HFF-Myc (cell line): ENCODE measurements at places on chromosomes 6 and 20.

DNA sequence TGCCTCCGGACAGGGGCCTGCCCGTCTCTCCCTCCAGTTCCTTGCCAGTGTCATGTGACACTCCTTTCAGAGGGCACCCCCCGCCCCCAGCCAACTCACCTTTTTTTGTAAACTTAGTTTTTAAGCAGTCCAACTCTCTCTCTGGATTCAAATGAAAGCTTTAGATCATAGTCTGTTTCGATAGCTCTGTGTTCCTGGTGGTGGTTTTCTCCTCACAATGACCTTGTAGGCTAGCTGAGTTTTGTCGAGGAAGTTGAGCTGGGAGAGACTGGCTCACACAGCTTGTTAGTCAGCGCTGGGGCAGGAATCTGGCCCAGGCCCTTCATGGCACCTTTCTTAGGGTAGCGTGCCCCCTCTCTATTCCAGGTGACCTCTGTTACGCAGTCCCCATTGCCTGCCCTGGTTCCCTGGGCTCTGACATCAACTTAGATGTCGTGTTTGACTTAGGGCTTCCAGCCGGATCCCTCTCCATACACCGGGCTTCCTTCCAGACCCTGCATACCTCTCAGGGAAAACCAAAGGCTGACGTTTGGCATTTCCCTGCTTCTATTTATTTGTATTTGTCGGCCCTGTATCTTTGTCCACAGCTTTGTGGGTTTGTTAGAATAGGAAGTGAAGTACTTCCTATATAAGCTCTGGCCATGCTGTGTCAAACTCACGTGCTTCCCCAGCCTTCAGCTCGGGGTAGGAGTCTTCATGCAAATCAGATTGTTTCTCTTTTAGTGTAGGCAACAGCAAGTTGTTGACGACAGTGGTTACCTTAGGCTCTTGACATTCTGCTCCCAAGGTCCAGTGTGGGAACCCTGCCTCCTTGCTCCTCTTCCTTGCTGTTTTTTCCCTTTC, 12.7 kb downstream of the IGF2R start:
- DNase-seq: no peak

GRCh38 chr6:41366150-41366549, 30.7 kb downstream of the NCR2 start:
- DNase-seq: no peak

- DNase-seq: no peak
These were observed 99.7 kb upstream of the HIVEP1 start for GRCh38 chr6:11912420-11912819.

DNA sequence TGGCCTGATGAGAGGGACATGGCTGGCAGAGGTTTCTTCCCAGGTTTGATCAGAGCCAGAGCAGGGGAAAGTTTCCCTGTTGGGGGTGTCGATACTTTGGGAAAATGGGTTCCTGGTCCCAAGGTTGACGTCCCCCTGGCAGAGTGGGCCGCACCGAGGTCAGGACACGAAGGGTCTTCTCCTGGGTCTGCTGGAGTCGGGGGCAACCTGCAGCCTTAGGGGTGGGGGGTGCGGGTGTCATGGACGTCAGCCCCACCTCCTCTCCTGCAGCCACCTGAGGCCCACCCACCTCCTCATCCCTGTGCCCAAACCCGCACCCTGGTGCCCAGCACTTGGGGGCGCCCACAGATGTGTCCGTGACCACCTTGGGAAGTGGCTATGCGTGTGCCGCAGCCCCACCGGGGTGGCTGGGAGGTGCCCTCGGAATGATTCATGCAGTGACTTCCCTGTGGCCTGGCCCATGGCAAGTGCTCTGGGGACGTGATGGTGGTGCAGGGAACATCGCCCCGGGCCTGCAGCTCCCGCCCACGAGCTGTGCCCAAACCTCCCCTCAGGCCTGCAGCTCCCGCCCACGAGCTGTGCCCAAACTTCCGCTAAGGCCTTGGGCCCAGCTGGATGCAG, 64.9 kb downstream of the YTHDF1 start:
- no peak for DNase-seq

- DNase-seq: peak; percentile 9
These were observed 30.1 kb upstream of the SLC16A10 start for GRCh38 chr6:111057074-111057752.

- DNase-seq: no peak
These were observed 8.2 kb downstream of the NCOA7 start for GRCh38 chr6:125798734-125799508.

DNA sequence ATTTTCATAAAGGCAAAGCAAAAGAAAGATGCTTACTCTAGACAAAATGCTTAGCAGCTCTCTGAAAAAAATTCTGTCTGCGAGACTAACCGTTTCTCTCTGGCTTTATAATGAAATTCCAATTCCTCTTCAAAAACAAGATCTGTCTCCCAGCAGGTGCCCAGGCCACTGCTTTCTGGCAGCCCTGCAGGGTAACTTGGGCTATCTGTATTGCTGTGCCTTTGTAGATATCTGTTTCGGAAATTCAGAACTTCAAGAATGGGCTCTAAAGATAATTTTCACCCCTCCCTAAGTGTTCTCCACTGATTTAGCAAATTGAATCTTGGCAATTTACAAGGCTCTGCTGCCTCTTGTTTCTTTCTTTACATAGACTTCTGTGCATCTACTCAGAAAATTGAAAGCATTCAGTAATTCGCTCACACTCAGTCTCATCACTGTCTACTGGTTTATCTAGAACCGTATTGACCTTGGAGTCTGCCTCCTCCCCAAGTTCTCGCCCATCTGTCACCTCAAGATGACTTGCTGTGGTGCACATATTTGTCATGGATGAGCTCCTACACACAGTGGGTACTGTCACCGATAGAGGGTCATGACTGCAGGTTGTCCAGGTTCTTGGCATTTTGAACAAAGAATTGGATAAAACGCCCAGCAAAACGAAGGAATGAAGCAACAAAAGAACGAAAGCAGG, 26.4 kb upstream of the FABP7 start:
- no peak for DNase-seq

DNA sequence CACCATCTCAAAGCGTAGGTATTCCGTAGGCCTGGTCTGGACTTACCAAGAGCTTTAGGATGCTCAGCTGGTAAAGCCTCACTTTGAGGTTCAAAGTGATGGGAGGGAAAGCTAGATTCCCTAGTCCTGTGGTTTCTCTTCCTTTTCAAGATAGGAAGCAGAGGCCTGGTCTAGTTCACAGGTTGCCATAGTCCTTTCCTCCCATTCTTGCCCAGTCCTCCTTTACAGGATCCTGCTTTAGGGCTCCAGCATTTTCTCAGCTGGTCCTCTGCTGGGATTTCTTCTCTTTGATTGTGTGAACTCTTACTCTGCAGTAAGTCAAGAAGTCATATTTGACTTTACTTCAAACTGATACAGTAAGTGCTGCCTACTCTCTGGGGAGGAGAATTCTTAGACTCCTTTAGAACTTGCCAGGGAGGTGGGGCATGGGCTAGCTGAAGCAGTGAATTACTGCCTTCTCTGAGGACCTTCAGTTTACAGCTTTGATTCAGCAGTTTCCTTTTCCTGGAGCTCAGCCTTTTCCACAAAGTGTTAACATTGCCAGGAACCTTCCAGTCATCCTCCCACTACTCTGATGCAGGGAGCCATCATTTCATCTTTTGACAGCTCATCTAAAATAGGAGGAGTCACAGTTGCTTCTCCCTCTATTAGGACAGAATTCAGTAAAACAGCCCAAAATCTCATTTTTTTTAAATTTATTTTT, 42.8 kb upstream of the PLCG1 start:
- no peak for DNase-seq

GRCh38 chr20:48615871-48616270, 211.9 kb downstream of the PREX1 start:
- no peak for DNase-seq

DNA sequence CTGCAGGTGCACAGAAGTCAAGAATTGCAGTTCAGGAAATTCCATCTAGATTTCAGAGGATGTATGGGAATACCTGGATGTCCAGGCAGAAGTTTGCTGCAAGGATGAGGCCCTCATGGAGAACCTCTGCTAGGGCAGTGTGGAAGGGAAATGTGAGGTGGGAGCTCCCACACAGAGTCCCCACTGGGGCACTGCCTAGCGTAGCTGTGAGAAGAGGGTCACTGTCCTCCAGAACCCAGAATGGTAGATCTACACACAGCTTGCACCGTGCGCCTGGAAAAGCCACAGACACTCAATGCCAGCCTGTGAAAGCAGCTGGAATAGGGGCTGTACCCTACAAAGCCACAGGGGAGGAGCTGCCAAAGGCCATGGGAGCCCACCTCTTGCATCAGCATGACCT, 681.4 kb downstream of the EPHA7 start:
- no peak for DNase-seq

GRCh38 chr6:132505158-132505557, 7.8 kb downstream of the STX7 start:
- no peak for DNase-seq

DNA sequence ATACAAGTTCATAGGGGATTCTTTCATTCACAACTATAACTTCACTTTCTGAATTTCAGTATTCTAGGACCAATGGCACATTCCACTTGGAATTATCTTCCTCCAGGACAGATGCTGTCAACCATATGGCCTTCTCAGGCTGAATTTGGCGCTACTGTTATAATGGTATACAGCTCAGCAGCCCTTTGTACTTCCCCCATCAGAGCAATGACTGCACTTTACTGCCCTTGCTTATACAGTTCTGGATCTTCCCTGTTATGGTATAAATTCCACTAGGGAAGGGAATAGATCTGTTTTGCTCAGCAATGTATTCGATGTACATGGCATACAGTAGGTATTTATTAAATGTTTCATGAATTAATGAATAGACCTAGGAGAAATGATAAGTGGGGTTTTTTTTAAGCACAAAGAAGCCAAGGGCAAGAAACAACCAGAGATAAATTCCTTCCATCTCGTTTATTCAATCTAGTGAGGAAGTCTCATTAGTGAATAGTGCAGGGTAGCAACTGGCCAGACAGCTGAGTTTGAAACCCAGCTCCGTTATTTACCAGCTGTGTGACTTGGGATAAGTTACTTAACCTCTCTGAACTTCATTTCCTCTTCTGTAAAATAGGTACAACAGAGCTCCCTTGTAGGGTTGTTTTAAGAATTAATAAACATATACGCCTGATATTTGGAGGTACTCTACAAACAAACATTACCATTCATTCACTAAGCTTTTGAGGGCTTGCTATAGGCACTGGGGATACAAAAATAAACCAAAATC, 97.1 kb upstream of the PRDM1 start:
- no peak for DNase-seq

- DNase-seq: no peak
These were observed 14.1 kb upstream of the ZSCAN12 start for GRCh38 chr6:28413681-28414080.

DNA sequence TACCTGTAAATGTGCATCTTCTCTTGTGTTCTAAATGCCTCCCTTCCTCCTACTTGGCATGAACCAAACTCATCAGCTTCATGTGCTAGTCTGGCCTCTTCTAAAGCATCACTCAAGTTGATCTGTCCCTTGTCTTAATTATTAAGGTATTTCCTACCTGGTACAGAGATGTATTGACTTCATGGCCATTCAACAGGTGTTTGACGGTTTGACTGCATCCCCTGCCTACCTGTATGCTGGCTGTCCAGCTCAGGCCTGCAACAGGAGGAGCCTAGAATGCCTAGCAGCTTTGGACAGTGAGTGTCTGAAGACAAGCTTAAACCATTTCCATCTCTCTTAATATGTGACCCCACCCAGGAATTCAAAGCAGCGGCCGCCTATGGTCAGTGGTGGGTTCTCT, 24.6 kb downstream of the RIN2 start:
- DNase-seq: no peak

GRCh38 chr6:44976677-44977641, 351.2 kb upstream of the RUNX2 start:
- no peak for DNase-seq

DNA sequence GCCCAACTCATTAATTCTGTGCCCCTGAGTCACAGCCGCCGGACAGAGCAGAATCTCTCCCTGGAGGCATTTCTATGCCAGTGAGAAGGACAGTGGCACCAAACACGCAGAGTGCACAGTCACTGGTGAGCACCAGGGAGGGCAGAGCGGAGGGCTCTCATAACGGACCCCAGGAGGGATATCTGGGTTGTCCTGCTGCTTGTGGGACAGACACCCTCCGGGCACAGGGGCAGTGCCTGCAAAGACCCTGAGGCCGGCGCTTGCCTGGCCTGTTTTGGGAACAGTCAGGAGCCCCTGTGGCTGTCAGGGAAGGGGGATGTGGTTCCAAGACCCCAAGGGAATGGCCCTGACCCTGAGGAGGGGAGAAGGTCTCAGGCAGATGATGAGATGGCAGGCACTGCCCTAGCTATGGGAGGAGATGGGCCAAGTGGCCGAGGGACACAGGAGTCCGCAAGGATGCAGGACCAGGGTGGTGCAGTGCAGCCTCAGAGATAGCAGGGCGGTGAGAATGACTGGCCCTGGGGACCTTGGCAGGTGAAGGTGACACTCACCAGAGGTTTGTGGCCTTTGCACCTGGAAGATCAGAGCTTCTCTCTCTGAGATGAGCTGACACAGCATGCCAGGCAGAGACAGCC, 270.8 kb downstream of the SMOC2 start:
- DNase-seq: no peak

- peak; percentile 1 for DNase-seq
These were observed 474.4 kb upstream of the RNF217 start for GRCh38 chr6:124487623-124488431.

DNA sequence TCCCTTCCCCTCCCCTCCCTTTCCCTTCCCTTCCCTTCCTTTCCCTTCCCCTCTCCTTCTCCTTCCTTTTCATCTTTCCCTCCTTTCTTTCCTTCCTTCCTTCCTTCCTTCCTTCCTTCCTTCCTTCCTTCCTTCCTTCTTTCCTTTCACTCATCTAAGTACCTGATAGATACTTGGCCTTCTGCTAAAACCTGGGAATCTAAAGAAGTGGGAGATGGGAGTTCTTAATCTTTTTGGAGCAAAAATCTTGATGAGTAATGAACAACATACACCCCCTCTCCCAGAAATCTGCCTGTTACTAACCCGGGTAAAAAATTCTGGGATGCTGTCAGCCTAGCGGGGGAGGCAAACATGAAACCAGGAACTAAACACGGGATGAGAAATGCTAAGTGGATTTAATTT, 100.7 kb downstream of the VEGFA start:
- no peak for DNase-seq

DNA sequence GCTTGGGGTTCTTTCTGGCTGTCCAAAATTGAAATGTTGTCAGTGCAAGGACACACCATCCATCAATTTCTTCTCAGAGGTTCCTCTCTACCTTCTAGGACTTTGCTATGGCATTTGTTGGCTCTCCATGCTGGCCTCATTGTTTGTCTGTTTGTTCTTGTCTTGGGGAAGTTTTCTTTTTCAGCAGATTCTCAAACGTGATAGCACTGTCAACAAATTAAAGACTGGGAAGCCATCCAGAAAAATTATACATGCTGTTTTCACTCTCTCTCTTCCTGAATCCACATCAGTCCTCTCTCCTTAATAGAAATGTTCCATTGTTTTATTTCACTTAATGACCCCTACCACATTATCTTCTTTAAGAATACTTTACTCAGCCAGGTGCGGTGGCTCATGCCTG, 130.4 kb downstream of the PCSK2 start:
- no peak for DNase-seq

- DNase-seq: no peak
These were observed 60.1 kb downstream of the DAAM2 start for GRCh38 chr6:39852324-39852723.

- no peak for DNase-seq
These were observed 105.9 kb downstream of the ADTRP start for GRCh38 chr6:11672669-11673068.

- no peak for DNase-seq
These were observed 19.0 kb upstream of the PRND start for GRCh38 chr20:4702562-4703280.

- no peak for DNase-seq
These were observed 116.9 kb downstream of the RWDD2A start for GRCh38 chr6:83310046-83310445.
